Fibroblast of villous mesenchyme (primary cell): ENCODE measurements at places on chromosomes 1 and 21. TPM values are rescaled to one million over a fixed set of nuclear protein-coding genes. Genes with fewer than 3 reads are reported as not detected.

DNA sequence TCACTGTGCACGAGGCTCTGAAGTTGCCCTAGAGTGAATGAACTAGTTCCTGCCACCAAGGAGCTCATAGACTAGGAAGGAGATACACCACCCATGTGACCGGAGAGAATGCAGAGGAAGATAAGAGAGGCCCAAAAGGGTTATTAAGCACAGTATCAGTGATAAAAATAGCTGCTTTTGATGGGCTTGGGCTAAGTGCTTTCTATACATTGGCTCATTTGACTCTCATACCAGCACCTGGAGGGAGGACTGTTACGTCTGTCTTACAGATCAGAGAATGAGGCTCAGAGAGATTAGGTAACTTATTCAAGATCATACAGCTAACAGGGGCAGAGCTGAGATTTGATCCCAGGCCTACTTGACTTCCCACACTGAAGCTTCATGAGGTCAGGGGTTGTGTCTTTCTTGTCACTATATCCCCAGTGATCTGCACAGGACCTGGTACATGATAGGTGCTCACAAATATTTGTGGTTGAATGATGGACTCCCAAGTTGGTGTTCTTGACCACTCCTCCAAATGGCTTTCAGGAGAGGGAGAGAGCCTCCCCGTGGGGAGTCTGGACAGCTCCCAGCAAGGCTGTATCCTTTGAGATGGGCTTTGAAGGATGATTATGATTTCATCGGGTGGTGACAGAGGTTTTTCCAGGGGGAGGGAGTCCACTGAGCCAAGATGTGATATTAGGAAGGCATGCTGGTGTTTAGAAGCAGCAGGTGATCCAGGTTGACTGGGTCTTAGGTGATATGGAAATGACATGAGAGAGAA, 14.4 kb downstream of the PPFIA4 start:
- no peak for DNase-seq

DNA sequence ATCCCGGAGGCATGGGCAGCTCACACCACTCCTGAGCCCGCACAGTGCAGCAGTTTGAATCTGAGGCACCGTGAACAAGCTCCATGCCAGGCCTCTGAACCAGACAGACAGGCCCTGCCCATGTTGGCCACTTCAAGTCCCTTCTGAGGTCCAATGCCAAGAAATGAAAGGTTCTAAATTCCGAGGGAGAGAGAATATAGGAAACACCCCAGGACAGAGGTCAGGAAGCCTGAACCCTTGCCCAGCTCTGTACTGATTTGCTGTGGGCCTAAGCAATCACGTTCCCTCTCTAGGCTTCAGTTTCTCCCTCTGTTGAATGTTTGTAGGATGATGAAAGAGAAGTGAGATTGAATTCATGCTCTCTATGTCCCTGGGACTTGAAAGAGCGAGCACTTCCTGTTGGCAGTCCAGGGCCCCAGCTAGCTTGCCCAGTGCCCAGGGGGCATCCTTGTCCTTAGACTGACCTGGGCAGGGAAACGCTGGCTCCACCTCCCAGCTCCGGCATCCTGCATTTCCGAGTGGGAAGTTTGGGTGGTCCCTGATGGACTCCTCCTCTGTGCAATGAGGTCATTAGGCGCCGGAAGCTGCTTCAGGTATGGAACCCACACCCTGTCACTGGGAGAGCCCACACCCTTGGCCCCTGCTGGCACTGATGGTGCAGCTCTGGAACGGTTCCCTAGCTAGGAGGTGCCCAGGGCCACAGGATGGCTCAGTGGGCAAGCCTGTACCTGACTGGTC, 242.4 kb upstream of the TMEM51 start:
- no peak for DNase-seq

GRCh38 chr1:150365941-150366340, 2.0 kb downstream of the RPRD2 start:
- DNase-seq = peak; percentile 16

DNA sequence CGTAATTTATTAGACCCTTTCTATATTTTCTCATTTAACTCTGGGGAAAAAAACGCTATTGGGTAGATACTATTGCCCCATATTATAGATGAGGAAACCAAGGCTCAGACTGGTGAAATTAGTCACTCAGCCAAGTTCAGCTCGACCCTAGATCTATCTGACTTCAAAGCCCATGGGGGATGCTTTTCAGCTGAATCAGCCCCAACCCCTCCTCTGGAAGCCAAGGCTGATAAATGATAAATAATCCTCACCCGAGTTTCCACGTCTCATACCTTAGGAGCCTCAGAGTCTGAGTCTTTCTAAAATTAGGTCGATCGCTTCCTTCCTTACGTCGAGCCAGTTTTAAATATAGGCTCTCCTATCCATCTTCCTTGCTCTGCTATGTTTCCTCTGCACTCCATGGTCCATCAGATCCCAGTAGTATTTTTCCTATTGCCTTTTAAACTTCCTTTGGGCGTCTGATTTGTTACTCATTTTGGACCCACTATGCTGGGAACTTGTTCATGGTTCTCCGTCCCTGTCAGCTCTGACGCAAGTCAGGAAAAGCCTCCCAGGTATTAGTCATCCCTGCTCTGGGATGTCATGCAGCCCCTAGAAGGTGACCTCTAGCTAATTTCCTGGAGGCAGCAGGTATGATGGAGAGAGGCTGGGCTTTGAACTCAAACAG, 122.8 kb downstream of the PLPP3 start:
- peak; percentile 45 for DNase-seq

- DNase-seq = no peak
Measured at GRCh38 chr21:21000591-21001175, 2.5 kb downstream of the NCAM2 start.

GRCh38 chr1:37667023-37667671, 25.2 kb upstream of the CDCA8 start:
- DNase-seq = no peak

GRCh38 chr21:31686272-31686915, 26.9 kb downstream of the SOD1 start:
- DNase-seq = no peak

- DNase-seq = no peak
Measured at GRCh38 chr1:227169343-227169742, 148.9 kb downstream of the CDC42BPA start.

GRCh38 chr1:66271216-66271903, 262.6 kb upstream of the SGIP1 start:
- DNase-seq = peak; percentile 100

DNA sequence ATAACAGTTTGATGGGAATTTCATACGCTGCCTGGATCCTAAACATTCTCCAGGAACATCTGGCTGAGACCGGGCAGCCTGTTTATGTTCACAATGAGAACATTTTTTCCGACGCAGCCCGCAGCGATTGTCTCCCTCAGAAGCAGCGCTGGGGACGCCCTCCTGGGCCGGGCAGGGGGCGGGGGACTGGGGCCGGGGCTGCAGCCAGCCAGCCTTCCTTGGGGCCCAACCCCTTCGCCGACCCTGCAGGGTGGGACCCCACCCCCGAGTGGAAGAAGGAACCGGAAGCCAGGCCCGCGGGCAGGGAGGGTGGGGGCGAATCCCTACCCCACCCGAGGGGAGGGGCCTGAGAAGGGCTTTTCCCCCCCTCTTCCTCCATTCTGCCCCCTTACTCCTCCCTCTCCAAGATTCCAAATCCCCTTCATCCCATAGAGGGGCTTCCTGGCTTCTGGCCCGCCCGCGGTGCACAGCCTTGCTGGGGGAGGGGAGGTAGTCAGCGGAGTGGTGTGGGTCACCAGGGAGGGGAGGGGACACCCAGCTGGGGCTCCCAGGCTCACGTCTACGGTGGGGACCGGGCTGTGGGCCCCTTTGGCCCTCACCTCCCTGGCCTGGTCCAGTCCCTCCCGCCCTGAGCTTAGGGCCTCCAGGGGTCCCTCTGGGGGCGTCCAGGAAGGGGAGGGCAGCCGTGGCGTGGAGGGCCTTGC, 60.6 kb downstream of the WNT9A start:
- DNase-seq = peak; percentile 69

DNA sequence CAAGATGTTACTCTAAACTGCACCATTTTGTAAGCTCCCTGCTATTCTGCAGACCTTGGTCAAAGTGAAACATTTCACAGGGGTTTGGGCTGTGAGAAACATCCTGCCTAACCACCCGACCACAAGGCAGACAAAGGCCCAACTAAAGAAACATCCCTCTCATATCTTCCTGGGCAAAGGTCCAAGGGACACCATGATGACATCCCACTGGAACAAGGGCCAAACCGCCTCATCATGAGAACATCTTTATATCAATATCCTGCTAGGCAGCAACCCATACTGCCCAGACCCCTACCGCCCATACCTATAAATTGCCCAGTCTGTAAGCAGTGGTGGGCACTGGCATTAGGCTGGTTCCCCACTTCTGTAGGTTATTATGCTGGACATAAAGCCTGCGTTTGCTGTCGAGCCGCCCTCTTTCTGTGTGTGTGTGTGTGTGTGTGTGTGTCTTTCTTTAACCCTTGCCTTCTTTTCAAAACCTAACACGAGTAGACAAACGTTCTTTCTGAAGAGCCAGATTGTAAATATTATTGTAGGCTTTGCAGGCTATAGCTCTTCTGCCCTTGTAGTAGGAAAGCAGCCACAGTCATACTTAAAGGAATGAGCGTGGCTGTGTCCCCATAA, 1.0 kb upstream of the PPIE start:
- peak; percentile 11 for DNase-seq

GRCh38 chr1:237792149-237792548, 98.6 kb downstream of the ZP4 start:
- DNase-seq = no peak

- no peak for DNase-seq
Measured at GRCh38 chr1:48001696-48002095, 4.5 kb upstream of the TRABD2B start.

- no peak for DNase-seq
Measured at GRCh38 chr1:201324821-201325677, 41.7 kb downstream of the PKP1 start.

GRCh38 chr1:201551877-201552731, 13.2 kb downstream of the NAV1 start:
- DNase-seq = peak; percentile 73

- DNase-seq = no peak
Measured at GRCh38 chr1:93591676-93592550, 89.7 kb downstream of the BCAR3 start.

DNA sequence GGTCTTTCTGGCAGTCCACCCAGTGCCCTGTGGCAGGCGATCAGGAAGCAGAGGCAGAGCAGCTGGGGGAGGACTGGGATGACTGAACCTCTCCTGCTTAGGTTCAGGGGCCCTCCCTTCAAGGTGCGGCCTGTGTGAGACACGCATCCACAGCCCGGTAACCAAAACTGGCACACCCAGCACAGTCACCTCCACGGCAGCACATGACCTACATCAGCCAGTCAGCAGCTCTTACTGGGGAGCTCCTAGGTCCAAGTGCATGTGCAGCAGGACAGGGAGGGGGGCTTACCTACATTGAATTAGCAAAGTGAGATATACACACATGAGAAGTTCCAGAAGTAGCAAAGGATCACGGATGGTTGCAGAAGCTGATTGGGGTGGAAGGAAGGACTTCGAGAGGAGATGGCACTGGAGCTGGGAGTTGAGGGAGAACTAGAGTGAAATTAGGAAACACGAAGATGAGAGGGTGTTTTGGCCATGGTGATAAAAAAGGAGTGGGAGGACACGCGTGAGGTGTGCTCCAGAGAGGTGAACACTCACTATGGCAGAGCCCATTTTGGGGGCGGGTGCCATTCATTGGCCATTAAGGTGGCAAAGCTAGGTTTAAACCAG, 51.4 kb upstream of the IRF2BP2 start:
- DNase-seq = no peak

- DNase-seq = no peak
Measured at GRCh38 chr21:46504666-46505065, 46.0 kb downstream of the DIP2A start.

DNA sequence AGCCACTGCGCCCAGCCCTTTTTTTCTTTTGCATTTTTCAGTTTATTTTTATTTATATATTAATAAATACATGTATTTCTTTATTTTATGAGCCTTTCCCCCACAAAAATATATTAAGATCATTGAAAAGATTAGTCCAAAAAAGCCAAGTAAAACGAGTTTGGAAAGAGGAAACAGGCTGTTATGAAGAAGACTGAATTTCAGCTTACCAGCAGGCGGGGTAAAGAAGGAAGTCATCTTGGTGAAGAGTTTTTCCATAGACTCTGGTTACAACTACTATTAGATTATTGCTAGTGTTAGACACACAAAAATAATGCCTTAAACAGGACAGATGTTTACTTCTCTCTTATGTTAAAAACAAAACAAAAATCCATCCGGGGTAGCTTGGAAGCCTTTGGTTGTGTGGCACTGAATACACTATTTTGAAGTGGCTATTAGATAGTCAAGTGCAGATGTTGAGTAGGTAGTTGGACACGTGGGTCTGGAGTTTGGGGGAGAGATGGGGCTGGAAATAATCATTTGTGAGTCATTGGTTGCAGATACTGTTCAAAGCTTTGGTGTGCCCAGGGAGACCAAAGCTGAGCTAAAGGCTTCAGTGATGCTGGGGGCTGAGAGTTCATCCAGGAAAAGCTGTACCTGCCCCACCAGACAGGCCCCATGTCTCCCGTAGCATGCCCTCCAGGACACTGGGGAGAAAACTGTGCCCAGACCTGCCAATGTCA, 8.7 kb upstream of the LRRC71 start:
- DNase-seq = no peak

GRCh38 chr1:42979036-42979430, 20.4 kb upstream of the SLC2A1 start:
- no peak for DNase-seq

DNA sequence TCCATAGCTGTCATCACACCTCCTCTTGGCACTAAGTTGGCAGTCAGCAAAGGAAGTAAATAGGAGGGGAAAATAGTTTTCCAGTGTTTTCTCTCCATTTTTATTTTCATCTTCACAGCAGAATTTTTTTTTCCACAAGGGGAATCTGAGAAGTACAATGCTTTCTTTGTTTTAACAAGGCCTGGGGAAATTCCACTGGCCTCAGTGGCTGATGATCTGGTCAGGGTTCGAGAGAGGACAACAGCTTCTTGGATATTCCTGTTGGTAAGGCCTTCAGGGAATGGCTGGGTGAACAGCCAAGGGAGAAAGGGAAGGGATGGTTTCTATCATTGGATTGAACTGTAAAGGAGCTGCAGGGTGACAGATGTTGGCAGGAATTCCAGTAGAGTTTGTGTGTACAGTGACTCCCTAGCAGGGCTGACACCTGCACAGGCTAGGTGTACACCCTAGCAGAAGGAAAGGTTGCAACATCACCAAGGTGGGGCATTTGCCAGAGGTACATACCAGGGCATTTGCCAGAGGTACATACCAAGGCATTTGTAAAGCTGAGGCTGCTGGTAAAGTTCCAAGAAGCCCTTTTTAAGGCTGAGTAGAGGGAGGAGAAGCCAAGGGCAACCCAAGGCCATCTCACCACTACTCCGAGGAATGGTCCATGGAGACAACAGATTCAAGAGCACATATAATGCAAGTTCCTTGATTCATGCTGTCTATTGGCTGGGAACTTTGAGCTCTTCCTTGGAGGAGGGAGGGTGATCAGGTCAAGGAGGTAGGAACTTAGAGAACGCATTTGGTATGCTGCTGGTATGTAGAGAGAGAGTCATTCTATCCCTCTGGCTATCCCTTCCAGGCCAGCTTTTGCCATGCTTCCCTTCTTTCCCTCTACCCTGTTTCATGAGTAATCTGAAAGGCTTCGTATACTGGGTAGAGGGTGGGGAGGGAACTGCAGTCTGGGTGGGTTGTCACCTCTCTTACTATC, 3.1 kb downstream of the GJA5 start:
- DNase-seq = no peak

Gene TACSTD2
- total RNA-seq = 0.97 and 17.7 TPM in 2 replicates

Gene GPR25
- total RNA-seq = not detected in 2 replicates

Gene PRELP
- under 0.01 and 0.43 TPM in 2 replicates for total RNA-seq

Gene ACKR1
- total RNA-seq = not detected in 2 replicates

Gene CD1B
- total RNA-seq = not detected in 2 replicates

Gene CD1C
- not detected in 2 replicates for total RNA-seq
